Natural killer cell (primary cell): ENCODE measurements at places on chromosomes 7 and 10. TPM values are rescaled to one million over a fixed set of nuclear protein-coding genes. Genes with fewer than 3 reads are reported as not detected.

- no peak for DNase-seq
- H3K36me3 ChIP-seq, result no peaks in the 10 kb centered on the region
- H3K4me3 ChIP-seq, result no peak overlapping the region
- peaks cover 10% of the 10 kb centered on the region for H3K27me3 ChIP-seq
- no peak overlapping the region for H3K27ac ChIP-seq
- H3K4me1 ChIP-seq, result peaks cover 20% of the 10 kb centered on the region
Measured at GRCh38 chr7:159032753-159033472, 111.8 kb downstream of the VIPR2 start.

- H3K36me3 ChIP-seq, result peaks cover 2% of the 10 kb centered on the region
- H3K27ac ChIP-seq, result no peak overlapping the region
- H3K27me3 ChIP-seq, result no peaks in the 10 kb centered on the region
- H3K4me3 ChIP-seq, result no peak overlapping the region
- no peak for DNase-seq
Measured at GRCh38 chr7:28018856-28019465, 161.6 kb downstream of the JAZF1 start.

- H3K36me3 ChIP-seq, result no peaks in the 10 kb centered on the region
- no peaks in the 10 kb centered on the region for H3K27me3 ChIP-seq
- DNase-seq, result no peak
- H3K4me1 ChIP-seq, result no peaks in the 10 kb centered on the region
Measured at GRCh38 chr10:52074505-52075026, 239.5 kb upstream of the DKK1 start.

DNA sequence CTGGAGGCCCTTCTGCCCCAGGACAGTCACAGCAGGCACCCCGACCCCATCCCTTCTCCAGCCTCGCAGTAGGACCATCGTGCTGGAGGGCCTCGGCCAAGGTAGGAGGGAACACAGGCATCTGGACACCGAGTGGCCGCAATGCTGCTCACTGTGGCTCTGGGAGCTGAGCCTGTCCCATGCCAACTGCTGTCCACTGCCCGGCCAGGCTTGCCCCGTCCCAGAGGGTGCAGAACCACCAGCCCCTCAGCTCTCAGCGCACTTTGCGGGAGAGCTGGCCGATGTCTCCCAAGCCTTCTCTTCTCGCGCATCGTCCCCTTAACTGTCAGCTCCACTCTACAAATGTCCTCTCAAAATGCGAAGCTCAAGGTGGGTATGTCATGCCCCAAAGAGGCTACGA is 197.2 kb downstream of the PTPRN2 start:
- no peak for DNase-seq
- no peak overlapping the region for H3K4me3 ChIP-seq
- no peak overlapping the region for H3K27ac ChIP-seq
- H3K27me3 ChIP-seq, result no peaks in the 10 kb centered on the region
- no peaks in the 10 kb centered on the region for H3K36me3 ChIP-seq
- no peaks in the 10 kb centered on the region for H3K4me1 ChIP-seq

DNA sequence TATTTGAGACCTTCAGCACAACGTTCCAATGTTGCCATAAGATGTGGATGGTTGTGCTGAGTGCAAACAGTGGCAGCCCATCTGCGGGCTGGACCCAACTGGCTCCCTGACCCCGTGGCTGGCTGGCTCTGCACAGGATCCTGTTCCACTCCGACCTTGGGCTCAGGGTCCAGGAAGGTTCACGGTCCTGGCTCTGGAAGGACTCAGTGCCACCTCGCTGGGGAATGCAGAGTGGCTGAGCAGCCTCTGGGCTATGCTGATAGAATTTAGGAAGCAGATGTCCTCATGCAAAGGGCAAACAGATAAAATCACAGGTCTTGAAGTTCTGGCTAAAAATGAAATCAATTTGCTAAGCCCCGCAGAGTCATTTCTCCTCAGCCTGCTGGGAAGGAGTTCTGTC is 171.6 kb downstream of the PIP4K2A start:
- peaks cover 96% of the 10 kb centered on the region for H3K36me3 ChIP-seq
- no peak for DNase-seq
- H3K27me3 ChIP-seq, result no peaks in the 10 kb centered on the region
- H3K27ac ChIP-seq, result no peak overlapping the region
- peaks cover 14% of the 10 kb centered on the region for H3K4me1 ChIP-seq

DNA sequence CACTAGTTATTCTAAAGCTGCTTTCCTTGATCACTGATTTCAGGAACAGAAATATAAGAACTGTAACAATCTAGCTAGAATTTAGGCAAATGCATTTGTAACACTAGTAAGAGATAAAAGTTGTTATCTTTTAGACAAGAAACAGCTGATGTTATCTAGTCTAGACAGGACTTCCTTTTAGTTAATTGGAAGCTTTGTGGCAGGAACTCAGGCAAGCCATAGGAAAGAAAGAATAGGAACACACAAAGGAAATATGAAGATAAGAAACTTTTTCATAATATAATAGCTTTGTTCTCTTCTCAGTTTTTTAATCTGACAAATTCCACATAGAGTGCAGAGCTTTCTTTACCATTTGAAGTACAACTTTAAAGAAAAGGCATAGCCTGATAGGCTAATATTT is 59.0 kb upstream of the AGR3 start:
- DNase-seq, result no peak
- H3K4me1 ChIP-seq, result no peaks in the 10 kb centered on the region
- no peaks in the 10 kb centered on the region for H3K36me3 ChIP-seq
- no peak overlapping the region for H3K27ac ChIP-seq
- no peaks in the 10 kb centered on the region for H3K27me3 ChIP-seq

DNA sequence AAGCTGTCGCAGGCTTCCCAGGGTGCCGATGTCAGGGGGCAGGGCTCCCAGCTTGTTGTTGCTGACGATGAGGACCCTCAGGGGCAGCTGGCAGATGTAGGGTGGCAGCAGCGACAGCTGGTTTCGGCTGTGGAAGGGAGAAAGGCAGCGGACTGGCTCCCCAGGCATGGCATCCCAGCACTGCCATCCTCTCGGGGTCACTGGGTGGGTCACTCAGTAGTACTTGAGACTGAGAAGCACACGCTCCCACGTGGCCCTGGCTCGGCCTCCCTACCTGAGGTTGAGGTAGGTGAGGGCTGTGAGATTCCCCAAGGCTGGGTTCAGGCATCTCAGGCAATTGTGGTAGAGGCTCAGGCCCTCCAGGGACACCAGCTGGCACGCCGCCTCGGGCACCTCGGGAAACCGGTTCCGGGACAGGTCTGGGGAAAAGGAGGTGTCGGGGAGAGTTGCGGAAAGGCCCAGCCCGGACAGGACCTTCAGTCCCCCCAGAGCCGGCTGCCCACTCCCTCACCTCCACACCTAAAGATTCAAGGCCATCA is 3.8 kb downstream of the LRCH4 start:
- no peaks in the 10 kb centered on the region for H3K27me3 ChIP-seq
- peaks cover 51% of the 10 kb centered on the region for H3K36me3 ChIP-seq
- H3K4me3 ChIP-seq, result no peak overlapping the region
- H3K4me1 ChIP-seq, result peaks cover 46% of the 10 kb centered on the region

The PSD gene
- total RNA-seq, result 2.4 TPM

The DRGX gene
- not detected for total RNA-seq

The THSD7A gene
- total RNA-seq, result 0.29 TPM

The DNAH11 gene
- 0.48 TPM for total RNA-seq

The CALHM2 gene
- 55.2 TPM for total RNA-seq

The SPDYE9 gene
- total RNA-seq, result not detected
